Stimulated activated CD4-positive, alpha-beta T cell treated with anti-CD3 and anti-CD28 coated beads, TNF-alpha, amount 100 ng/mL, for 24 hours (primary cell): ENCODE measurements at places on chromosomes 3 and 15.
A peak's percentile ranks its signal among the peaks of the same experiment; 100 is the strongest.

- no peak for DNase-seq
Observed at GRCh38 chr3:51932471-51933370, 9.0 kb downstream of the RRP9 start.

DNA sequence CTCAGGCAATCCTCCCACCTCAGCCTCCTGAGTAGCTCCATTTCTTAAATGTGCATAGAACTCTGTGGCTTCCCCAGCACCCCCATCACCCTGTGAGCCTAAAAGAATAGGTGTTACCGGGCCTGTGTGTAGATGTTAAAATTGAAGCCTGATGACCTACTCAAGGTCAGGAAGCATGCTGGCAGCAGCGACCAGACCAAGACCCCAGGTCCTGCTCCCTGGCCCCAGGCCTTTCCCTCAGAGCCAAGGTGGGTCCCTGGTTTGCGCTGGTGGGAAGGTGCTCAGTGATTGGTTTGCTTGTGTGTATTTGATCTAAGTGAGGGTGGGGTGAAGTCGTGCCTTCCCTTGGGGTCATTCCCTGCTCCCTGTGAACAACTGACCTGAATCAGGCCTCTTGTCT, 18.4 kb upstream of the CRABP1 start:
- no peak for DNase-seq

DNA sequence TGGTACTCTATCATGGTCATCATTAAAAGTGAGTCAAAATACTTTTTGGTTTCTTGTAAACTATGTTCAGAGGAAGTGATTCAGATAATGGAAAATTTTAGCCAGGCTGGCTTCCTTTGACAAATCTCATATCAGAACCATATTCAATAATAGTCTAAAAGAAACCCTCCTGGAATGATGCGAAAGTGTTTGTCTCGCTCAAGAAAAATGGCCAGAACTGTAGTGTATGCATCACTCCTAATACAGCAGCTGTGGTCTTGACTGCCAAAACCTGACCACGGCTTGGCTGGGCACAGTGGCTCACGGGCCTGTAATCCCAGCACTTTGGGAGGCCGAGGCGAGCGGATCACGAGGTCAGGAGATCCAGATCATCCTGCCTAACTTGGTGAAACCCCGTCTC, 35.6 kb upstream of the KCNMB2 start:
- DNase-seq, result no peak

GRCh38 chr3:150965436-150965835, 7.1 kb downstream of the CLRN1 start:
- no peak for DNase-seq

GRCh38 chr15:77418966-77419835, 703 bp downstream of the PEAK1 start:
- DNase-seq, result peak; percentile 11

DNA sequence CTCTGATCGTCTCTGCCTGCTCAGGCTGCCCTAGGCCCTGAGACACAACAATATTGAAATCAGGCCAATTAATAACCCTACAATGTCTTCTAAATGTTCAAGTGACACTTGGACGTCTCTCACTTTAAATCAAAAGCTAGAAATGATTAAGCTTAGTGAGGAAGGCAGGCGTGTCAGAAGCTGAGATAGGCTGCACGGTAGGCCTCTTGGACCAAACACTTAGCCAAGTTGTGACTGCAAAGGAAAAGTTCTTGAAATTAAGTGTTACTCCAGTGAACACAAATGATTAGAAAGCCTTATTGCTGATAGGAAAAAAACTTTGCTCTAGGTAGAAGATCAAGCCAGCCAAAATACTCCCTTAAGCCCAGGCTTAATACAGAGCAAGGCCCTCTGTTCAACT, 2.2 kb downstream of the HPS3 start:
- DNase-seq, result no peak

DNA sequence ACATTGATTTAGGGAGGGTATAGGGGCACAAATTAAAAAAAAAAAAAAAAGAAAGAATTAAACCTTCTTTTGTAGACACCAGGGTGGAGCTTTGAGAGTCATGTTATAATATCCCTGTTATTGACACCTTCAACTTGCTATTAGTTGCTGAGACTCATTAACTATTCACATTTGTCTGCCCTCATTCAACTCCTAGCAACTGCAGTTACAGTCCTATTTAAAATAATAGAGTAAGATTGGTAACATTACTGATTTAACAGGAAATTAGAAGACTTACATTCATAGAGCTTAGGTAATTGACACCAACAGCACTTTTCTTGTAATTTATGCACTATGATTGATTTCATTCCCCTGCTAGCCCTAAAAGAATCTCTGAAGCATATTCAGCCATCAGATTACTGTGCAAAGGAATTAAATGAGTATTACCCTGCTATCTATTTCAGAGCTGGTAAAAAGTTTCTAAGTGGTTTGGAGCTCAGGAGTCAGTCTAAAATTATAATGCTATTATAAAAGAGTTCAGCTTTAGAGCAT, 148.8 kb upstream of the TBL1XR1 start:
- DNase-seq, result no peak

DNA sequence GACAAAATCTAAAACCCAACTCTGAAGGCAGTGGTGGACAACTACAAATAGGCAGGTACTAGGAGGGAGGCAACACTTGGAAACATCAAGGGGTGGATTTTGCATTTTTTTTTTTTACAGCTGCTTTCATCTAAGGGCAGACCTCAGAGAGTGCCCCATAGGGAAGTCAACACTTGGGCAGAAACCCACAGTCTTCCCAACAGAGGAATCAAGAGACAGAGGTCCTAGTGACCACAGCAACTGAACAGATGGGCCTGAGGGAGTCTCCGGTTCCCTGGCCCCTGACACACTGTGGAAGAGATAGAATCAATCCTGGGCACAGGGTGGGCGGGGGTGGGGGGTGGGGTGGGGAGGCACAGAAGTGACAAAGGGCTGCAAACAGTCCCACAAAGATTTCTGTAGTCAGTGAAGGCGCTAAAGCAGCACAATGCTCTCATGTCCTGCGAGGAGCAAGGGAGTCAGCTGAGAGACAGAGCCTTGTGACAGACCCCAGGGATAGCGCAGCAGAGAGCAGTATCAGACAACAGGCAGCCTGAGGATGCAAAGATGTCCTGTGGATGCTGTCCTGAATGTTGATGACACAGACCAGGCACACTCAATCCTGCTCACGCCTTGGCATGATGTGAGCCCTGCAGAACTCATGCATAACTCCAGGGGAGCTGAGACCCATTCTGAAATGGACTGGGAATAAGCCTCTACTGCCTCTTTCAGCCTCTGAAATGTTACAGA, 6.9 kb upstream of the RFTN1 start:
- DNase-seq, result no peak

DNA sequence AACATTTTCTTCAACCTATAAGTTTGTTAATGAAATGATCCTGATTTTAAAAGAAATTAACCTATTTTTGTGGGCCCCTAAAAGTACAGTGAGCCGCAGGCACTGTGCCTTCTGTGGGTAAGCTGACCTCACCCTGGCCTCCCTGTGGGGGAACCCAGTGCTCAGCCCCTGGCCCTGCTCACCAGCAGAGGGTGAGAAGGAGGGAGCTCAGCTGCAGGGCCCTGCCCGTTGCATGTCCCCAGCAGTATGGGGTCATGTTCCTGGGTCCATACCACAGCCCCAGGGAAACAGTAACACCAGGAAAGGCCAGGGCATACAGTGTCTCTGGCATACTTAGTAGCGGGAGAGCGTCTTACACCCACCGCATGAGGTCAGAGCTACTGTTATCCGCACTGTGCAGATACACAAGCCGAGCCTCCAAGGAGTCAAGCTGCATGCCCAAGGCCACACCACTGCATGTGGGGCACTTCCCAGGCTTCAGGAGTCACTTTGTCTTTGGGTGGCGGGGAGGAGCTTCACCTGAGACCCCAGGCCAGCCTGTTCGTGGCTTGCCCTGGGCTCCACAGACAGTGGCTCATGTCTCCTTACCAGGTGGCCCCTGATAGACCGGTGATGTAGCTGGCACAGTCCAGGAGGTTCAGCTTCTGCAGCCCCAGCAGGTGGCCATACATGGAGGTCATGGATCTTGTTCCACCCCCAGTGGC, 22.6 kb upstream of the EHD4 start:
- DNase-seq, result no peak

DNA sequence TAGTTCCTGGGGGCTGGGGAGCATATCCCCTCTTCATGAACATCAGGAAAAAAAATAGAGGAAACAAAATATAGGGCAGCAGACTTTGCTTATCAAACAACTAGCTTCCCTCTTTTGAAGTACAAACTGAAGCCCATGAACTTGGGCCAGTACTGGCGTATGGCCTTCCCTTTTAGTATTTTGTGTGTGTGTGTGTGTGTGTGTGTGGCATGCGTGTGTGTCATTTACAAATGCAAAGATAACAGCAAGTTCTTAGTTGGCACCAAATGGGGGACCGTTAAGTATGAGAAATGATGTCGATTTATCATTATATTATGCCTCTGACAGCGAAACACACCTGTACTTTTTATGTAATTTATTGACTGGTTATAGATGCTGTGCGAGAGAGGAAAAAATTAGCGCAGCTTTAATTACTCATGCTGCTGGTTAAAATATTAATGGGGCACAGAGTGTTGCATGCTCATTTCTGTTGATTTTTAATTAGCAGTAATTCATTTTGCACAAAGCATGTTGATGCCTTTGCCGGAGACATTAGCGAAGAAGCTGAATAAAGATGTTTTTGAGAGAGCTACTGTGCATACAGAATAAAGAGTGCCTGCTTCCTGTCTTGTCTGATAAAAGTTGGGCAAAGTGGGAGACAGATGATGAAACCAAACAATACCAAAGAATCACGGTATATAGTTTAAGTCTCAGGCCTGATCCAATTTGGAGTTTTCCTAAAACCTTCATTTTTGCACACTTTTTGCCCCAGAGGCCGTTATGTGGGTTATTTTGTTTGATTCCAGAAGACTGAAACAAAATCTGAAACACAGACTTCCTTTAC, 297.1 kb downstream of the SATB1 start:
- DNase-seq, result no peak

DNA sequence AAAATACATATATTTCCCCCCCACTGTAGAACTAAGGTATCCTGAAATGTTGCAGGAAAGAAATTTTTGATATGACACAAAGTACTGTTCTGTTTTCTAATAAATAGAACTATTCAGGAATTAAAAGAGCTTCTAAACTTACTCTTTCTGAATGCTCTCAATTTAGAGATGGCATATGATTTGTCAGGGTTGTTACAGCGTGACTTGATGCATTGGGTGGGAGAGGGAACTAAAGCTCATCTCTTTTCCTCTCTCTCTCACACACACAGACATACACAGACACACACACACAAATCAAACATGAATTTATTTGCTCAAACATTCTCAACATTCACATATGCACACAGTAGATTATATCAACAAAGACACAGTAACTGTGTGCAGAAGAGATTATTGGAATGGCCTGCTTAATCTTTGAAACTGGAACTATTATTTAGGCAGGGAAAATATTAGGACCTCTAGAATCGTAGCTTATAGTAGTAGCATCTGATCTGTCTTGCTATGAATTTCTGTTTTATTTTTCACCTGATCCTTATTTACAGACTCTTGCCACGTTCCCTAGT, 807.4 kb upstream of the GBE1 start:
- DNase-seq, result no peak

DNA sequence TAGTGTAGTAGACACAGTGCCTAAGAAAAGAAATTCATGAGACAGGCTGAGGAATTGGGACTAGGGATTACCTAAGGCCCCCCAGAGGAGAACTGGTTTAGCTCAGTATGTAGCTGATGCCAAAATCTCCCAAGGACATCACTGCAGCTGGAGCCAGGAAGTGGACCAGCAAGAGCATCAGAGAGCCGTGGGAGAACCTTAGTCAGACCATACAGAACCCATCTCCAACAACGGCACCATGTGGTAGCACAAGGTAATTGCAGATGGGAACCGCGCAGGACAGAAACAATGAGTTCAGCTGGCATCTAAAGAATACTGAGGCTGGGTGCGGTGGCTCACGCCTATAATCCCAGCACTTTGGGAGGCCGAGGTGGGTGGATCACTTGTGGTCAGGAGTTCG, 81.7 kb downstream of the WNT5A start:
- no peak for DNase-seq

GRCh38 chr15:75827691-75828090, 15.6 kb upstream of the UBE2Q2 start:
- no peak for DNase-seq

DNA sequence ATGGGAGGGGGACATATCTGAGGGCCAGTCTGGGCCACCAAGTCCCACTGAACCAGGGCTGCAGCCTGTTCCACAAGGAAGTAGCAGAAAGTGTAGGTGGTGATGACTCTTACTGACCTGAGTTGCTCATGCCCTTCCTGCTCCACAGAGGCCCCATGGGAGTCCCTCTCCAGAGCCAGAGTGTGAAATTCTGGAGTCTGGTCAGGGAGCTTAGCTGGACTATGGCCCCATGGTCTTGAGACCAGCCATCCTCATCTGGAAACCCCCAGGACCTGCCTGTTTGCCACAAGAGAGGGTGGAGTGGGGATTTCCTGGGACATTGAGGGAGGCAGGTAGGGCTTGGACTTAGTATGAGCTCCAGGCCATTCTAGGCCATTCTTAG, 3.0 kb downstream of the SPINT1 start:
- DNase-seq, result no peak

DNA sequence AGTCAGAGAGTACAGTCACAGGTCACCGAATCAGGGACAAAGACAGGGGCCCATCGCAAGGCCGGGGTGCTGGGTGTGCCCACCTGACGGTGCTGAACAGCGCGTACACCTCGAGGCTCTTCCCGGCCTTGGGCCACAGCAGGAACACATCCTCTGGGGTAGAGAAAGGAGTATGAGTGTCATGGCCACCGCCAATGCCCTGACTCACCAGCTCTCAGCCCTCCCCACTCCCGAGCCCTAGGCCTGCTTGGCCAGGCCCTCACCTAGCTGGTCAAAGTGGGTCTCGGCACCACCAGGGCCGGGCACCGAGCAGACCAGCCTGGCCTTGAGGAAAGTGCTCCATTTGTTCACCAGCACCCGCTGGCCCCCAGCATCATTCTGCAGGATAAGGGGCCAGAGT, 4.2 kb downstream of the SEMA3G start:
- DNase-seq, result no peak

GRCh38 chr15:74428970-74429780, 4.6 kb downstream of the SEMA7A start:
- no peak for DNase-seq

GRCh38 chr3:57998366-57999283, 9.6 kb upstream of the FLNB start:
- no peak for DNase-seq

DNA sequence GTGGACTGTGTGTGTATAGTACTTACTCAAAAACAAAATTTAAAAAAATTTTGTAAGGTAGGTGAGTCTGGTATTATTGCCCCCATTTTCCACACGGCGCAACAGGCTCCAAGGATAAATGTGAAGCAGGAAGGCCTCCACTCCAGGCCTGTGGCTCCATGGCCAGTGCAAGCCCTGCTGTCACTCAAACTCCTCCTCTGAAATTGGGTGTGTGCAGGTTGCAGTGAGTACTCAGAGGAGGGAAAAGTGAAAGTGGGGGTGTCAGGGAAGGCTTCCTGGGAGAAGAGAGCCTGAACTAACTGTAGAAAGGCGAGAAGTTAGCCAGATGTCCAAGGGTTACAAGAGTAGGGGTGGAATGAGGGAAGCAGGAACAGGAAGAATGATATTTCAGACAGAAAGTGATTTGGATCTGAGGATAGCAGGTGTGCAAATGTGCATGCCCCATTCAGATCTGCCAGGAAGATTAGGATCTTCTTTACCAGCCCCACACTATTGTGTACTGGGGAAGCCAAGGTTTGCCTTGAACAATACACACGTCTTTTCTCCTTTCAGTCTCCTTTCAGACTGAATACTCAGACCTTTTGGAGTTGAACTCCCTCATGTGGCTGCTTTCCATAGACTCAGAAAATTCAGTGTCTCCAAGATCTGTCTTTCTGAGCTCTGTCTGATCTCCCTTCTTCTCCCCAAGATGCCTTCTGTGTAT, 48.7 kb upstream of the RYK start:
- no peak for DNase-seq
